NCI-H524 treated with DMSO at 0.1 percent for 48 hours (cell line): ENCODE measurements at places on chromosomes 12 and 14.

- no peak for DNase-seq
Measured at GRCh38 chr12:86137936-86138335, 118.3 kb downstream of the MGAT4C start.

DNA sequence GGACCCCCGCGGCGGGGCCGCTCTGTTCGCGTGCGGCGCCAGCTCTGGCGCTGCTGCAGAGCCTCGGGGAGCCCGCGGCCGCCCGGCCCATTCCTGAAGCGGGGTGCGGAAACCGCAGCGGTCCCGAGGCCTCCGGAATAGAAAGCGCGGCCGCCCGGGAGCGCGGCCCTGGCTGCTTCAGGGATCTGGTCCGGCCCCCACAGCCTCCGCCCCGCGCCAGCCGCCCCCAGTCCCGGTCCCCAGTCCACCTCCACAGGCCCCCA lies 204 bp downstream of the HSP90AA1 start:
- DNase-seq: no peak

DNA sequence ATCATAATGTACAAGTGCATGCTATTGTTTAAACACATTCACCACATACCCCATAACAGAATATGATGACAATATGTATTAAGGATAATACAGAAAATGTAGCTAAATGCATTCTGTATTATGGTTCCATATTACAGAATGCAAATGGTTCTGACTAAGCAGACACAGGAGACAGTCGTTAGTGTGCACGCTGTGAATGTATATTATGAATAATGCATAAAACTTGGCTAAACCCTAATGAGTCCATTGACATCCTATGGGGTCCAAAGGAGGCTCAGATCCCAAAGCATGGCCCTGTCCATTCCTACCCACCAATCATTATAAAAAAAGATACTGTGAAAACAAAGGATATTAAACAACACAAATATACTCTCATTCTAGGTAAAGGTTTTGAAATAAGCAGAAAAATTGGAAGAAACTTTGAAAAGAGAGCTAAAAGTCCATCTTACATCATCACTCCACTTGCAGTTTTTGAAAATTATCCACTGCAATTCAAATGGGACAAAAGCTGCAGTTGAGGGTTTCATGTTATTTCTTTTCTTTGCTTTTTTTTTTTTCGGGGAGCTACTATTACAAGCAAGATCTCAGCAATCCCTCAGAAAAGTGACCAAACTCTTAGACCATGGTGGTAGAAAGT lies 415.1 kb downstream of the BCAT1 start:
- no peak for DNase-seq

- DNase-seq: no peak
Measured at GRCh38 chr12:62629971-62630739, 163.5 kb downstream of the MON2 start.

DNA sequence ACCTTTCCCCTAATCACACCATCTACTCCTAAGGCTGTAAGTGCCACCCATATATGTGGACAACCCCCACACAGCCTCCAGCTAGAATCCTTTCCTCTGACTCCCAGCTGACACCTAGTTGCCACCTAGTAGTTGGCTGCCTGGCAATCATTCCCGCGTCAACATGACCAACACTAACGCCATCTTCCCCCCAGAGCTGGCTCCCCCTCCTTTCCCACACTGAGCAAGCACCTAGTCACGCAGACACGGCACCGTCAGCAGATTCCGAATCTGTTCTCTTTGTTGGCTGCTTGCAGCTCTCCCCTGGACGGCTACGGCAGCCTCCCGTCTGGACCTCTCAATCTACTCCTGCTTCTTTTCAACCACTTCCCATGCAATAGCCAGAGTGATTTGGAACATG lies 27.7 kb downstream of the UBR7 start:
- DNase-seq: no peak

- DNase-seq: no peak
Measured at GRCh38 chr14:68815298-68816182, 22.7 kb upstream of the ZFP36L1 start.

- DNase-seq: no peak
Measured at GRCh38 chr14:90114554-90114953, 52.8 kb downstream of the KCNK13 start.

- DNase-seq: no peak
Measured at GRCh38 chr14:50007123-50007903, 109.1 kb downstream of the VCPKMT start.

DNA sequence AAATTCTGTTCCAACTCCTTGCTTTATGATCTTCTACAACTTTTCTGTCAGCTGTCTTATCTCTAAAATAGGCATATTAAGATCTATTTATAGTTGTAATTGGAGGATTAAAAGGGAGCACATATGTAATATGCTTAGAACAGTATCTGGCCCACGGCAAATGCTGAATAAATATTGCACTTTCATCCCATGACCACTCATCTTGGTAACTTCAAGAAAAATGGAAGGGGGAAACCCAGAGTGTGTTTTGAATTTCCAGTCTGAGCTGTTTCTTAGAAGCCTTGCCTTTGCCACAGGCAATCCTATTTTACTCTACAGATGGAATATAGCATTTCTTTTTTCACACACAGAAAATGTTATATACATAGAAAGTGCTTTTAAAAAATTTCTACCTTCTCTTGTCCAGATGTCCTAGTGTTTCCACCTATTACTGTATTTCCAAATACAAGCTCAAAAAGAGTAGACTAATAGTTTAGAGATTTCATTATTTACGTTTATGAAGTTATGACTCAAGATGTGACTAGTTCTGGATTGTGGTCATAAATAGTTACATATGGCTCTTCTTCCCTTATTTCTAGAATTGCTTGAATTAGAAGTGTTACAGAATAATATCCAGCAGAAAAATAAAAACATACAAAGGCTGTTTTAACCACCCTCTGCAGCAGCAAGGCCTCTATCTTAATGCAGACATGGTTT lies 6.2 kb upstream of the STXBP6 start:
- no peak for DNase-seq

DNA sequence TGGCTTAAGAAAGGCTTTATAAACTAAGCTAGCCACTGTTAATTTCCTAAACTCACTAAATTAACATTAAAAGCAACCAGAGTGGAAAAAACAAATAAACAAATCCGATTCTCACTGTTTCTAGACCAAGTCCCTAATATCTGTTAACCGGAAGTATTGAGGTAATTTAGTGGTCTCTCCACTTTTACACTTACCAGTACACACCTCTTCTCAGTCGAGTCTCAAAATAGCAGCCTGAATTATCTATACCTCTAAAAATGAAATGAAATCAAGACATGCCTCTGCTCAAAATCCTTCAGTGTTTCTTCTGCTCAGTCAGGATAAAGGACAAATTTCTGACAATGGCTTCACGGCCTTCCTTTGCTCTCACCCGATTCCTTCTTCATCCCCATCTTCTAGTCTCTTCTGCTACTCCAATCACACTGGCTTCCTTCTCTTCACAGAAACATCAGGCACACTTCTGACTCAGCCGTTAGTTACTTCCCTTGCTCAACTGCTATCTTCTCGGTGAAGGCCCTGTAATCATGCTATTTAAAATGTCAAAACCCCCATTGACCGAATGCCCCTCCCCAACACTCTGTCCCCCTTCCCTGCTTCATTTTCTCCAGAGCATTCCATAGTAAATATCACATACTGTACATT lies 161.3 kb downstream of the KITLG start:
- no peak for DNase-seq

DNA sequence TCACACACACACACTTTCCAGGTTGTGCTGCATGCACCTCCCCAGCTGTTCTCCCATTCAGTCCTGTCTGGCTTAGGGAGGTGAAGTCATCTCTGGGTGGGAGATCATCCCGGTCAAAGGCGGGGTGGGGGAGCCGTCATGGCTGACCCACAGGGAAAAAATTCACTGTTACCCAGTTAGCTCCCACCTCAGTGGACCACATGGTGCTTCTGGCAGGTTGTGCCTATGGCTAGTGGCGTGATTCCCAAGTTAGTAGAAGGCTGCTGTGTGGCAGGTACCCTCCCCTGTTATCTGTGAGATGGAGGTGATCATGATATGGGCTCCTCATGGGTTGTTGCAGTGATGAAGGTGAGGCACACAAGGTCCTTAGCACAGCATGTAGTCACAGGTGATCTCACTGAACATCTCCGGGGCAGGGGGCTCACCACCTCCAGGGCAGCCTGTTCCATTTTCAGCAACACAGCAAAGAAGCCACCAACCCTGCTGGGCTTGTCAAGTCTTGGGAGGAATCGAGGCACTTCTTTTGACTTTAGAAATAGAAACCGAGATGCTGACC lies 154.9 kb upstream of the CCND2 start:
- no peak for DNase-seq

DNA sequence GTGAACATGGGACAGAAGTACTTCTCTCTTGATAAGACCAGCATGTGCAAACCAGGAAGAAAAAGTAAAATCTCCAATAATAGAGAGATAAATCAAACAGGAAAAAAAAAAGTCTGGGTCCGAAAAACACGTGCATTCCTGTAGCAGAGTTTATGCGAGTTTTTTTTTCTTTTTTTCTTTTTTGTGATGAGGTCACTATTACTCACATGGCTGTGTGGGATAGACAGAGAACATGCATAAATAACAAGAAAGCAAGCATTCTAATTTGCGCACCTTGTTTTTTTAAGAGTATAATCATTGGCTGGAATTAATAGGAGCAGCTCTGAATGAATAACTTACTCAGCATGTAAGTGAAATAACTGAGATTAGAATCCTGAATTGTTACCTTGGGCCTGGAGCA lies 91.9 kb upstream of the CPM start:
- no peak for DNase-seq

- DNase-seq: no peak
Measured at GRCh38 chr14:55272922-55273321, 1.7 kb downstream of the FBXO34 start.

- no peak for DNase-seq
Measured at GRCh38 chr12:5173511-5174011, 129.9 kb downstream of the KCNA5 start.

GRCh38 chr14:23240661-23241060 lies 2.9 kb downstream of the RNF212B start:
- no peak for DNase-seq

DNA sequence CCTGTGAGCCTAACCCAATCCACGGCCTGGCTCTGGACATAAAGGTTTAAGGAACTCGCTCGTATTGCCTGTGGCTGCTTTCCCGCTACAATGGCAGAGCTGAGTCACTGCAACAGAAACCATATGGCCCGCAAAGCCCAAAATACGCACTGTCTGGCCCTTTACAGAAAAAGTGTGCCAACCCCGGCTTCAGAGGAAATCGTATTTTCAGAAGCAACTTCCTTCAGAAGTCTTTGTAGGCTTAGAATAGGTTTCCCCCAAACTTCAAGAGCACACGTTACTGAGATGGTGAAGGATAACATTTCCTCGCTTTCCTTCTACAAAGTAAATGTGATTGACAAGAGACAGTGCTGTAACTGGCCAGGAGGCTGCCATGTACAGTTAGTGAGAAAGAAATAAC lies 34.8 kb upstream of the TESC start:
- no peak for DNase-seq

- DNase-seq: no peak
Measured at GRCh38 chr14:34766606-34767005, 52.2 kb upstream of the CFL2 start.

DNA sequence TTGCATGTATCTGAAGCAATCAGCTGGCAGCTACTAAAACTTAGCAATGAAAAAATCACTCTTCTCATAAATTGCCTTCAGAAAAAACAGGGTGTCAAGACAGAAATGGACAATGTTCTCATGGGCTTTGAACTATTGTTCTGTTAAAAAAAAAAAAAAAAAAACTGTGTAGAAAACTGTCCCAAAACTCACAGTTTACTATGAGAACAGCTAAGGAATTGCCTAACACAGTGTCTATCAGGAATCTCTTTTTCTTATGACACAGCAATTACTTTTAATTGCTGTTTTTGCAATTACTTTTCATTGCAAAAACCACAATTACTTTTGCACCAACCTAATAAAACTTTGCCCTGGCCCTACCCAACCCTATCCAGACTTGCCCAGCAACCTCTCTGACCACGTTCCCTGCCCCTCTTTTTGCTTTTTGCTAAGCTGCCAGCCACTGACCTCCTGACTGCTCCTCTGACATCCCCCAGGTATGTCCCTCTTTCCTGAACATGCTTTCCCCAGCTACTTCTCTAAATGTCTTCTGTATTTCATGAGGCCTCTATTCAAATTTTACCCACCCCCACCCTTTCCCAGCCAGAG lies 68.0 kb upstream of the SLCO1C1 start:
- no peak for DNase-seq

GRCh38 chr12:50715174-50715573 lies 48.7 kb upstream of the ATF1 start:
- DNase-seq: no peak

- no peak for DNase-seq
Measured at GRCh38 chr12:15688838-15689625, 100.2 kb downstream of the EPS8 start.

- no peak for DNase-seq
Measured at GRCh38 chr12:28750946-28751685, 398.0 kb upstream of the FAR2 start.

- DNase-seq: no peak
Measured at GRCh38 chr12:2640709-2641108, 154.1 kb upstream of the FKBP4 start.

DNA sequence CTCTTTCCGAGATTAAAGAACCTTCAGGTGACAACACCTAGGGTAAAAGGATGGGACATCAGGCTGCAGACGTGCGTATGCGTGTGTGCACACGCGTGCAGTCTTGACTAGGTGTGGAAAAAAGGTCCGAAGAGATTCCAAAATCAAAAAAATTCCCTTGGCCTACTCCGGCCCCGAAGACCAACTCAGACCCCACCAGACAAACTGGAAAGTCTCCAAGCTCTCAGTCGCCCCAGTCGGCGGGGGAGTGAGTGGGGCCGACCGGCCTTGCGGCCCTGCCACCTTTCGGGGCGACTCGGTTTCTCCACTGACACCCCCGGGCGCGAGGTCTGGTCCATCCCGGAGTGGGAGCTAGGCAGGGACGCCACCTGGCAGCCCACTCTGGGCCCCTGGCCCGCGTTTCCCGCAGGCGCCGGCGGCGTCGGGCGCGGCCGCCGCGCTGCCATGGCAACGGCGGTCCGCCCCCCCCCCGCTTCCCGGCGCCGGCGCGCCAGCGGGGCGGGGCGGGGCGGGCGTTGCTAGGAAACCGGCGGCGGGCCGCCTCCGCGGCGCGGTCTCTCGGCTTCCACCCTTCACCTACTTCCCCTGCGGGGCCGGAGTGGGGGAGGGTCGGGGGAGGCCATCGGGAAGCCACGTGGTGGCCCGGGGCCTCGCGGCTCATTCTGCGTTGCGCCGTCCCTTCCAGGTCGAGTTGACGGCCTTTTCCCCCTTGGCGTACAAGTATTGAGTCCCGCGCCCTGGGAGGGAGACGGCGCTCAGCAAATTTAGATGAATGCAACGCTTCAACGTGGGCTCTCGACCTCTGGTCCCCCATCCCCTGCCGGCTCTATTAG lies 253.1 kb downstream of the EFCAB11 start:
- DNase-seq: peak; percentile 62

DNA sequence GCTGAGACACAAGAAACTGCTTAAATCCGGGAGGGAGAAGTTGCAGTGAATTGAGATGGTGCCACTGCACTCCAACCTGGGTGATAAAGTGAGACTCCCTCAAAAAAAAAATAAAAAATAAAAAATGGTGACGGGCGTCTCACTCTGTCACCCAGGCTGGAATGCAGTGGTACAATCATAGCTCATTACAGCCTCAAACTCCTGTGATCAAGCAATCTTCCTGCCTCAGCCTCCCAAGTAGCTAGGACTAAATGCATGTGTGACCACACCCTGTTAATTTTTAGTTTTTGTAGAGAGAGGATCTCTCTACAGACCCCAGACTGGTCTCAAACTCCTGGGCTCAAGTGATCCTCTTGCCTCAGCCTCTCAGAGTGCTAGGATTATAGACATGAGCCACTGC lies 9.1 kb downstream of the SNX6 start:
- no peak for DNase-seq
